ENCODE measurements at places on chromosomes 3 and 15.

- no peak for DNase-seq
Measured at GRCh38 chr15:61126811-61127210, 102.3 kb downstream of the RORA start.

GRCh38 chr3:56754741-56755417 is 46.9 kb downstream of the ARHGEF3 start:
- DNase-seq: no peak

DNA sequence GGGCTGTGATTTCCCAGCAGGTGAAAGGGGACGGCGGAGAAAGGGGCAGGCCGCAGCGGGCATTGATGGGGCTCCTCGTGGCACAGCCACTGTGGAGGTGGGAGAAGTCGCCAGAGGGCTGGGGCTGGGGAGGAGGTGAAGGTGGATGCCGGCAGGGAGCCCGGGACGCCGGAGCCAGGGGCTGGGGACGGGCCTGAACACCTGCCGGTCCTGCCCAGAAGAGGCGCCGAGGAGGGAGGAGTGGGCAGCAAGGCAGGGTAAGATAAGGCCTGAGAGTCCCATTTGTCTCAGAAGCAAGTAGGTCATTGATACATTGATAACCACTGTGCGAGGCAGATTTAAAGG is 571 bp upstream of the RARRES1 start:
- no peak for DNase-seq

DNA sequence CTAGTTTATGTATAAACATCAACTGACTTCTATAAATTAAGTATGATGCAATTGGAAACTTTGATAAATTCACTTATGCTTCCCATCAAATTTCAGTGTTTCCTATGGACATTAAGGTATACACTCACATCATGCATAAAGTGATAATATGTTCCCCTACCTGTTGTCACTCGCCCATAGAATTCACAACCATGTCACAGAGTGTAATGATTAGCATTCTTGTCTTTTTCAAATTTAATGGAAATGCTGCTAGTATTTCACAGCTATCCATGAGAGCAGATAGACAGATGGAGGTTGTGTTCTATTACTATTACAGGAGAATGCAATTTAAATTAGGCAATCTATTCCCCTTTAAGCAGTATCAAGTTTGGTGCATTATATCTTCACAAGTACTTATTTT is 984 bp downstream of the PLSCR4 start:
- DNase-seq: no peak

- DNase-seq: no peak
Measured at GRCh38 chr3:194773771-194774455, 88.2 kb downstream of the FAM43A start.

DNA sequence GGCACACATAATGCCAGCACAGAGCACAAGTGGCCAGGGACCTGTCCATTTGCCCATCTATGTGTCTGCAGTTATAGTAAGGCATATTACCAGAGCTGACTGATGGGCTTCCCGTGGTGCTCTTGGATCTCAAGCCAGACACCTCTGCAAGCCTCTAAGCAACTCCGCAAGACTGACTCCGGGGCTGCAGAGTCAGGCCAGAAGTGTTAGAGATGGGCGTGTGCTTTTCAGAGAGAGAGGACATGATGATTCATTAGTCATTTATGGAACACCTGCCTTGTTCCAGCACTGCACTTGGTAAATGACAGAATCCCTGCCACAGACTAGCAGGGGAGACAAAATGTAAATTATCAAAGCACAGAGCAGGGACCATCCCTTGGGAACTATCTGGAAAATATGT is 559.0 kb downstream of the PDCD6IP start:
- DNase-seq: no peak

- DNase-seq: no peak
Measured at GRCh38 chr3:133474251-133474801, 74.5 kb downstream of the BFSP2 start.

DNA sequence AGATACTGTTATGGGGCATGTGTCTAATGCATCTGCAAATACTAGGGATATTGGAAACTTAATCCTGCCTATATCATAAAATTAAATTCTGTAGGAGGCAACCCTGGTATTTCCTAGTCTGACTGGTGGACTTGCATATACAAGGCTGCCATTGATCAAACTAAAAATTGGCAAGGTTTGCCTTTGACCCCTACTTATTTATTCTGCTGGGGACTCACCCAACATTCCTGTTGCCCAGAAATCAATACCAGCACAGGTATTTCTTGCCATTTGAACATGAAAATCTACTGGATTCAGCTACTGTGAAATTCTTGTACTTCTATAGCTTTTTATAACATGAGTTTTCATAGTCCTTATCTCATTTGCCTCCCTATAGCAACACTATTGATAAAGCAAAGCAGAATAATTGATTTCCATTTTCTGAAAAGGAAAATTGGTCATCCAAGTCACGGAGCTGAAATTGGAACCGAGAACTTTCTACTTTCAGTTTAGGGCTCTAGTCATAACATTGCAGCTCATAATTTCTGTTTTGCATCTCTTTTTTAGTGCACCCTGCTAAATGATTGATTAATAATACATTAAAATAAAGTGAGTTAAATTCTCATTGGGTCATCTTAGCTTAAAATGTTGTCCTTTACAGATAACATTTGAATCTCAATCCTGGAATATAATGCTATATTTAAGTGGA is 365.2 kb downstream of the MFSD1 start:
- no peak for DNase-seq

- no peak for DNase-seq
Measured at GRCh38 chr3:125050488-125051090, 5.2 kb downstream of the HEG1 start.

DNA sequence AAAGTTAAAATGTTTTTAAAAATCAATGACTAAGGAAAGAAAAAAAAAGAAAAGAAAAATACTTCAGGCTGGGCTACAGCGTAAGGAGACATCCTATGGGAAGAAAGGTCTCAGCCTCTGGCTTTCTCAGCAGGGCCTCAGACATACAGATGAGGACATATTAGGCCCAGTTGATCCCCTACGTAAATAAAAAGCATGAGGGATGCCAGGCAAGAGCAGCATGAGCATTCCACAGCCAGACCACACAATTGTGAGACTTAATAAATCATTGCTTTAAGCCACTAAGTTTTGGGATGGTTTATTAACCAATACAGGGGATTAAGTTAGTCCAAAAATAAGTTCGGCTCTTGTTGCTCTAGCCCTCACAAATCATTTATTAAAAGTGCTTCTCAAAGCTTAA is 394.1 kb upstream of the NECTIN3 start:
- DNase-seq: no peak

All from stimulated activated naive CD4-positive, alpha-beta T cell treated with Interleukin-2 at 50 U/mL for 16 hours (primary cell).